ENCODE measurements at places on chromosomes 7 and 10.
A peak's percentile ranks its signal among the peaks of the same experiment; 100 is the strongest.

DNA sequence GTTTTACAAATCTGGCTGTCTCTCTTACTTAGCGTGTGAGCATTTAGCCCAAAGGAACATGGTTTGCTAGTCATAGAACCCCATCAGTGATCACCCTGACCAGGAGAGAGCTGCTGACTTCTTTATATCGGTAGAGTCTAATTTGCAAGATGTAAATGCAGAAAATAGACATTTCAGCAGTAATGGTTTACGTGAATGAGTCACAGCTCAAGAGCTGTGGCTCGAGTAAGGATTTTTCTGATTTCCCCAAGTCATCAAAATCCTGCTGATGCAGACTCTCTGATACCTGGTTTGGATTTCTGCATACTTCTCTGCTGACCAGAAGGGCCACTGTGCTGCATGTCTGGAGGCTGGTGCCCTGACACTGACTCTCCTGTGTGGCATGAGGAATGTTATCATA is 25.7 kb downstream of the NUB1 start:
- no peak for DNase-seq

DNA sequence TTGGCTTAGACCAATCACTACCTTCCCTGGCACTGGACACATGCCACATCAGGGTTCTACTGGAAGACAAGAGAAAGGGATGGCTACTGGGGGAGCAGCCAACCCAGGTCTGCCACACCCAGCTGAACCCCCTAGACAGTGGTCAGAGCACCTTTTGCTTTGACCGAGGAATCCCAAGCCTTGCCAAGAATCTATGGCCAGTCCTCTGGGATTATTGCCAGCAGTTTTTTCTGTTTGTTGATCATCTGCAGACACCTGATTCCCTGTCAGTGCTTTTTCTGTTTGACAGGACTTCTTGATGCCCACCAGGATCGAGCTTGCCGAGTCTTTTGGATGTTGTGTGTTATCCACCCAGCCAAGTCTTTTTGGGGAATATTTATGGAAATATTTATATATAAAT is 476.2 kb upstream of the GALNT17 start:
- no peak for DNase-seq

DNA sequence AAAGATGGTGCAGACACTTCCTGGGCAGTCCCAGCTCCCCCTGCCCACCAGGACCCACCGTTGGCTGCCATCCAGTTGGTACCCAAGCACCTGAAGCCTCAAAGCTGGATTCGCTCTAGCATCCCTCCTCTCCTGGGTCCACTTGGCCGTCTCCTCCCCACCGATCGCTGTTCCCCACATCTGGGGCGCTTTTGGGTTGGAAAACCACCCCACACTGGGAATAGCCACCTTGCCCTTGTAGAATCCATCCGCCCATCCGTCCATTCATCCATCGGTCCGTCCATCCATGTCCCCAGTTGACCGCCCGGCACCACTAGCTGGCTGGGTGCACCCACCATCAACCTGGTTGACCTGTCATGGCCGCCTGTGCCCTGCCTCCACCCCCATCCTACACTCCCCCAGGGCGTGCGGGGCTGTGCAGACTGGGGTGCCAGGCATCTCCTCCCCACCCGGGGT is 14.5 kb upstream of the LIMK1 start:
- DNase-seq = no peak

DNA sequence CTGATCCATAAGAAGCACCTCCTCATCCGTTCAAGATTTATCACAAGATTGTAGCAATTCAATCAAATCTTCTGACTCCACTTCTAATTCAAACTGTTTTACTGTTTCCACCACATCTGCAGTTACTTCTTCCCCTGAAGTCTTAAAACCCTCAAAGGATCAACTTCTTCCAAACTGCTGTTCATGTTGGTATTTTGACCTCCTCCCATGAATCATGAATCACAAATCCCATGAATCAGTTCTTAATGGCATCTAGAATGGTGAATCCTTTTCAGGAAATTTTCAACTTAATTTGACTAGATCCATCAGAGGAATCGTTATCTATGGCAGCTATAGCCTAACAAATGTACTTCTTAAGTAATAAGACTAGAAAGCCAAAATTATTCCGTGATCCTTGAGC is 122.3 kb downstream of the IMMP2L start:
- no peak for DNase-seq

DNA sequence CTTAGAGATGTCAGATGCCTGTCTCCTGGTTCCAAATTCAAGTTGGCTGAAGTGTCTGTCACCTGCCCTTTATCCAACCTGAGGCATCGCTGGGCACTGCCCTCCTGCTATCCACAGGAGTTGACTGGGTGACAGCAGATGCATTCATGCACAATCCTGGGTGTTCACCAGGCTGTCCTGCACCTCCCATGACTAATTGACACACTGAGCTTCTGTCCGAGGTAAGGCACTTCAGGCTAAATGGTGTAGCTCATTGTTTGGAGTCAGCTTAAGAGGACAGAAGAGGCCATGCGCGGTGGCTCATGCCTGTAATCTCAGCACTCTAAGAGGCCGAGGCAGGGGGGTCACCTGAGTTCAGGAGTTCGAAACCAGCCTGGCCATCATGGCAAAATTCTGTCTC is 2.4 kb downstream of the UCMA start:
- no peak for DNase-seq

- DNase-seq = no peak
Measured at GRCh38 chr7:21704359-21704758, 161.5 kb downstream of the DNAH11 start.

- DNase-seq = no peak
Measured at GRCh38 chr10:111833251-111833650, 350.3 kb downstream of the GPAM start.

DNA sequence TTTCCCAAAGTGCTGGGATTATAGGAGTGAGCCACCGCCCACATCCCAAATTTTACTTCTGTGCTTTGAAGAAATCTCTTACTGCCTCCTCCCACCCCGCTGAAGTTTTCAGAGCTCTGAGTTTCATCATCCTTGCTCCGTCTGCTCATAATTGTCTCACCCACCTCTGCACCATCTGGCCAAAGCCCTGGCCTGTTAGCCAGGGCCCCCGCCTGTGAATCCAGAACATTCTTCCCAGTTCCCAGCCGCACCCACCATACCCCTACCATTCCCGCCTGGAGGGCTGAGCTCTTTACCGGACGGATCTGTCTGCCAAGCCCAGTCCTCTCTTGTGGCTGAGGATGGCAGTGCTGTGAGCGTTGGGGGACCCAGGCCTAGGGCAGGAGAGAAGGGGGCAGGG is 14.5 kb downstream of the SSC4D start:
- no peak for DNase-seq

DNA sequence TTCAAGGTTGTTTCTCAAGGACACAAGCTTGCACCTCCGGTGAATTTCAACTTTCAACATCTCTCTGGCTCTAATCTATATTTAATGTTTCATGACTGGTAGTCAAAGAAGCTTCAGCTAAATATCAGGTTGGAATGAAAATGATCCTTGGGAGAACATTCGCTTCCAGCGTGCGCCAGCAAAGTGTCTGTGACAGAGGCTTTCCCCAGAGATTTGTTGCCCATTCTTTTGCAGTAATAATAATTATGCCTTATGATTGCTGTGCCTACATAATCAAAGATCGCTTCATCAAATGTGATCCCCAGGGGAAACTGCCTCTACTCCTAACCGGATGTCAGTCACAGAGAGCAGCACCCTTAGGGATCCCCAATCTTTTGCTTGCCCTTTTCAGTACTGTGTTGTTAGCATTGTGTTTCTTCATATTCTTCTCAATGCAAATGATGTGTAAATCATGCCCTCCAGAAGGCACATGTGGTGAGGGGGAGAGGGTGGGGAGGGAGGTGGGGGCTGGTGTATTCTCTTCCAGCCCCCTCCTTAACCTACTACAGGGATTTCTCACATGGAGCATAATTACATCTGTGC is 30.5 kb downstream of the FZD1 start:
- DNase-seq = no peak

GRCh38 chr10:4333459-4333894 is 492.5 kb upstream of the AKR1E2 start:
- no peak for DNase-seq

DNA sequence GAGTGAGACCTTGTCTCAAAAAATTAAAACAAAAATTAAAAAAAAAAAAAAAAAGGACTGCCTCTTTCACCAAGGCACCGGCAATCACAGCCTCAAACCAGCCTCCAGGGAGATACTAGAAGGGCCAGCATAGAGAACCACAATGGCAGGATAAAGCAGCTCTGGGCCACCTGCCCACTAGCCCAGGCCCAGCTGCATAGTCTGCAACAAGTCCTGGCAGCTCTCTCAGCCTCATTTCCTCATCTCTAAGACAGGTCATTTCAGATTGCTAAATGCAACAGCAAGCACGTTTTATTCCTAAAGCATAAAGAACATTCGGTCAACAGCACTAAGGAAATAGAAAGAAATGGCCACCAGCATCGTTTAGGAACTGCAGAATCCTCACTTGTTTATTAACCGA is 28.8 kb downstream of the XPNPEP1 start:
- peak; percentile 84 for DNase-seq

GRCh38 chr7:87499494-87499893 is 24.0 kb upstream of the ABCB4 start:
- no peak for DNase-seq

DNA sequence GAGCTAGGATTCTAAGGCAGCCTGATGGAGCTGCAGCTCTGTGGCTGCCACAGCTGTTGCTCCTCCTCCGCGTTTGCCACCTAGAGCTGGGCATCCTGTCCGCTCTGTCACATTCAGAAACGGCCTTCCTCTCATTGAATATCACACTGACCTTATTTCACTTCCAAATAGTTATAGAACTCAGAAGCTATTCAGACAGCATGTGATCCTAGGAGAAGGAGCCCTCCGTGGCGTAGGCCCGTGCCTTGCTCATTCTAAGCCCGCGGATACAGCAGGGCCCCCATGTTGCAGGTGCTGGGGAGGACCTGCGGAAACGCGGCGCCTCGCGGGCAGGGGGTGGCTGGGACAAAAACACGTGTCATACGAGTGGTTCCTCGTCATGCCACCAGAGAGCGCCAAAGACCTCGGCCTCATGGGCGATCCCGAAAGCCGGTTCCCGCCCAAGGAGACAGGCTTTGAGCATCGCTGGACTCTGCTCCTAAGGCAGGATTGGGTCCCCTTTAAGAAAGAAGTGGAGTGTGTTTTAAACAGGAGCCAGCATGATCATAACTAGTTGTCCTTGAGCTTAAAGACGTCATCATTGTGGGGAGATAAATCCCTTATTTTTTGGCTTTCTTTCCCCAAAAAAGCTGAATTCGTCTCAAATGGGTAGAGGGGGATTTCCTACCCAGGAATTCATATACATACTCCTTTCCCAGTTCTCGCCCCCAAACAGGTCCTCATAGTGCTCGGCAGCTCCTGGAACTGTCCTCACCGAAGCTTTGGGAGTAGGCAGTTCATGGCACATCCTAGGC is 17.9 kb upstream of the FIGNL1 start:
- DNase-seq = peak; percentile 85

GRCh38 chr10:35058134-35058533 is 32.0 kb downstream of the CUL2 start:
- no peak for DNase-seq

GRCh38 chr7:18395868-18396267 is 99.7 kb upstream of the HDAC9 start:
- DNase-seq = no peak

DNA sequence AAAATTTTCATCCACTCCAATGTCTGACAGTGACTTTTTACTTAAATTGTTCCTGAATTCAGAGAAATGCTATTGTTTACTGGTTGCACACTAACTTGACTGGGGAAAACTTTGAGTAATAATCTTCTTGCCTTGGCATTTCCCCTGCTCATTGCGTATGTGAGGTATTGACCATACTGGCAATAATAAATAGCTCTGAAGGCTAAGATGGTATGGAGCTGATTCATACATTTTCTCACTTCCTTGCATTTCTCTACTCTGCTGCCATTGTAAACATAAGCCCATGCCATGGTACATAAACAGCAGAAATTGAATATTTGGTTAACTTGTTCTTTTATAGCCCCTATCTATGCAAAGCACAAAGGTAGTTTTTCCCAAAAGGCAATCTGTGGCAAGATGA is 290.0 kb downstream of the RNLS start:
- no peak for DNase-seq

GRCh38 chr7:116933465-116933864 is 19.8 kb upstream of the ST7 start:
- DNase-seq = no peak

DNA sequence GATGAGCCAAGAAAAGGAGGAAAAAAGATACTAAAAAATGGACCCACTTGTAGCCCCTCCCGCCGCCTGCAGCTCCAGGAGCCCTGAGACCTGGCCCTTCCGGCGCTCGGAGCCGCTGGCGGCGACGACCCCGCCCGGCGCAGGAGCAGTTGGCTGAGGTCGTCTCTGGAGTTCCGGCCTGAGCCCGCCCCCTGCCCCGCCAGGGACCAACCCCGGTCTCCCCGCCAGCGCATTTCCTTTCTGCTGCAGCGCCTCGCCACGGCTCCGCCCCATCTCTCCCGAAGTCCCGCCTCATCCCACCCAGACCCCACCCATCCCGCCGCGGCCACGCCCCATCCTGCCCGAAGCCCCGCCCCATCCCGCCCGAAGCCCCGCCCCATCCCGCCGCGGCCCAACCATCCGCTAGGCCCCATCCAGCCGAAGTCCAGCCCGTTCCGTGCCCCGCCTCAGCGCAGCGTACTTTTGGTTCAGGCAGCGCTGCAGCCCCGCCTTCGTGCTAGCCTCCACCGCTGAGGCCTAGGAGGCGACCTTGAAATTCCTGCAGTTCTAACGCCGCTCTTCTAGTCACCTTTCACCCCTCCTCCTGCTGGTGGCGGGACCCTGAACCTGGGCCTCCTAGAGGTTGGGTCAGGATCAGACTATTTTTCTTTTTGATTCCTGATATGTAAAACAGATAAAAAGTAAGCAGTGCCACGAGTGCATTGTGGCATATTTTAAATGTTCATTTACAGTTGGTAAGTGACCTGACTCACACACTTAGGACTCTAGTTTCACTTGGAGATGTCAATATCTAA is at the start of gene STN1:
Gene STN1 (minus strand): TSS at position 132 of the 794 bp plus-strand sequence. CDS start 590 bp downstream, outside the sequence.
- DNase-seq = peak; percentile 97

DNA sequence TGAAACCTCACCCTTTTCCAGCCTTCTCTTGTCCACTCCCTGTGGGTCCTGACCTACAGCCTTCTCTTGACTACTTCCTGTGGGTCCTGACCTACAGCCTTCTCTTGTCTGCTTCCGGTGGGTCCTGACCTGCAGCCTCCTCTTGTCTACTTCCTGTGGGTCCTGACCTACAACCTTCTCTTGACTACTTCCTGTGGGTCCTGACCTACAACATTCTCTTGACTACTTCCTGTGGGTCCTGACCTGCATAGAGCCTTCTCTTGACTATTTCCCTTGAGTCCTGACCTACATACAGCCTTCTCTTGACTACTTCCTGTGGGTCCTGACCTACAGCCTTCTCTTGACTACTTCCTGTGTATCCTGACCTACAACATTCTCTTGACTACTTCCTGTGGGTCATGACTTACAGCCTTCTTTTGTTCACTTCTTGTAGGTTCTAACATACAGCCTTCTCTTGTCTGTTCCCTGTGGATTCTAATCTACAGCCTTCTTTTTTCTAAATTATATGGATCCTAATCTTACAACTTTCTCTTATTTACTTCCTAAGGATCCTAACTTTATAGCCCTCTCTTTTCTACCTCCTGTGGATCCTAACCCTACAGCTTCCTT is 36.5 kb downstream of the C10orf71 start:
- DNase-seq = no peak
